NCI-H1105 (cell line): ENCODE measurements at places on chromosomes 5 and 9.
A peak's percentile ranks its signal among the peaks of the same experiment; 100 is the strongest.

- no peak for DNase-seq
Observed at GRCh38 chr9:93895535-93895934, 59.6 kb downstream of the BARX1 start.

- DNase-seq: no peak
Observed at GRCh38 chr5:29902859-29903258, 1290.6 kb upstream of the CDH6 start.

DNA sequence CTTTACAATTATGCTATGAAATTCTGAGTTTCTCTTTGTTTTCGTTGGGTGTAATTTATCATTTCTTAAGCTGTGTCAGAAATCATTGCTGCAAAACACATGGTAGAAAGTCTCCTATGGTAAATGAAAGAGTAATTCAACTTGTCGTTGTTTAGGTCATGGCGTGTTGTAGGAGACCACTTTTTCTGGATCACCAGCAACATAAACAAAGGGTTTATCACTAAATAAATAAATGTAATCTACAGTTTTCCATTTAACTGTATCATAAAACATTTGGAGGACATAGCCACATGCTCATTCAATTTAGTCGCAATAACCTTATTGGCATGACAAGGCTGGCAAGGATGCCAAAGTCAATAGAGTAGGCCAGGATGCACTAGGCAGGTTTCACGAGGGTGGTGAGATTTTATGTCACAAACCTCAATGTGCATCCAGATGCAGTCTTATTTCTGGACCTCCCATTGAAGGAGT is 154.4 kb upstream of the ERCC6L2 start:
- DNase-seq: no peak

DNA sequence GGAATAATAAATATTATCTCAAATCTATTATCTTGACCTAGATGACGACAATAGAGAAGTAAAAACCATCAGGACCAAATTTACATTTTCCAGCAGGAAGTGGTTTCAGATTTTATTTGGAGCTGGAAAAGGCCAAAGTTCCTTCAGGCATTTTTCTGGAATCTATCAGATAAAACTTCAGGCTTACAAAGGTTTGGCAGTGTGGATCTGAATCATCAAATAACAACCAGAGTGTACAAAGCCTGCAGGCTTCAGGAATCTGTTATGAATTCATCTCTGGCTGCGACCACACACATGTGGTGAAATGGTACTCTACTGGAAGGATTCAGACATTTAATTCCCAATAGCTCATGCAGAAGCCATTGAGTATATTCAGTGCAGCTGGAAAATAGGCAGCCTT is 726.4 kb upstream of the GRAMD2B start:
- no peak for DNase-seq

DNA sequence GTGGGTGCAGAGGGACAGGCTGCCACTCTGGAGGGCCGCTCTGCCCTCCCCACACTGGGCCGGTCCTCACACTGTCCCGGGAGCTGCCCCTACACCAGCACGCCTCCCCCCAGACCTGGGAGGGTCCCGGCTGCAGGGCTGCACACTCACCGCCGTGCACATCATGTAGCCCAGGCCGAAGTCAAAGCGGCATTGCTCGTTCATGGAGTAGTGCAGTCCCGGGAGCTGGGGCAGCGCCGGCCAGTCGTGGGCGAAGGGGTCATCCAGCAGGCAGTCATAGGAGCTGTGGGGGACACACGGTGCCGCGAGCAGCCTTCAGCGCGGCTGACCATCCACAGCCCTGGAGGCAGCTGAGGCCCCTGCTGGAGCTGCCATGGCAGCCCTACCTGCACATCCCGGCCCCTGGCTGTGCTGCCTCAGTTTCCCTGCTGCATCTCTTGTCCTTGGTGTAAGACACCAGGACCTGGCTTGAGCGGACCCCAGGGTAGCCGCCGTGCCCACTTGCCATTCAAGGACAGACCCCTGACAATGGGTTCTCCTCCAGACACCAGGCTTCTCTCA is 93.2 kb downstream of the ZNF354C start:
- DNase-seq: no peak

GRCh38 chr5:41772785-41773442 is 97.3 kb downstream of the OXCT1 start:
- DNase-seq: no peak

DNA sequence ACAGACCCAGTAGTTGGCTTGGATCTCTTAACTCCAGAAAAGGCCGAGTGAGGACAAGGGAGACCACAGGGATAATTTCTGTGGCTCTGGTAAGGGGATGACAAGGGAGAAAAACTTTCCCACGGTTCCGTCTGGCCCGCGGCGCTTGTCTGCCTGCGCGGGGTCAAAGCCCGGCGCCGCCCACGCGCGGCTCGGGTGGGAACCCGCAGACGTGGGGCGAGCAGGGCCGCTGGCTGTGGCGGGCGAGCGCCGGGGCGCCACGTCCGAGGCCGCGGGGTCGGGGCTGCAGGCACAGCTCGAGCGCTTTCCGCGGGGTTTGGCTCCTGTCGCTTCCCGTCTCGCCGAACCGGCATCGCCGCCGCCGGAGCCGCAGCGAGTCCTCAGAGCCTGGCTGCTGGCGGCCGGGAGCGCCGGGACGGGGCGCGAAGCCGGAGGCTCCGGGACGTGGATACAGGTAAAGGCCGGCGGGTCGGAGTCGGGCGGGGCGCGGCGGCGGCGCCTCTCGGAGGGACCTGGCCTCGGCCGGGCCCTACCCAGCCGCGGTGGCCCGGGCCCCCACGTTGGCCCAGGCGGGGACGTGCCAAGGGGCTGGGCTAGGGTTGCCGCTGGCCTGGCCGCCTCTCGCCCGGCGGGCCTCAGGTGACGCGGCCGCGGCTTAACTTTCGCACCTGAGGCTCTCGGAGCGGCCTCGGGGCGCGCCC is at the start of gene RNF180:
Gene RNF180 (plus strand): TSS at position 344 of the 701 bp plus-strand sequence. CDS start 34,965 bp downstream, outside the sequence.
- DNase-seq: peak; percentile 34

- no peak for DNase-seq
Observed at GRCh38 chr9:6788162-6789016, 30.6 kb downstream of the KDM4C start.

DNA sequence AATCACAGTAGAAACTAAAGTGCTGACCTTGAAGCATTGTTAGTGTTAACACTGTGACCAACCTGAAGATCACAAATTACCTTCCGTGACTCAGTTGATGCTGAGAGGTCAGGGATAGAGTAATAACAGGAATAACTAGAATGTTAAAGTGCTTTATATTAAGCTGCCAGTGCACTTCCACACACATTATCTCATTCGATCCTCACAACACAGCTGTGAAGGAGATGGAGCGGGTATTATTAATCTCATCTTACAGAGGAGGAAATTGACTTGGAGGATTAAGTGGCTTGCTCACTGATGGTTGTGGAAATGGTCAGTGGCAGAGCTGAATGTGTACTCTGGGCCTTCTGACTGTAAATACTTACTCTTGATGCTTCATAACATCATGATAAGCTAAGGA is 252.5 kb upstream of the DMRT1 start:
- no peak for DNase-seq

DNA sequence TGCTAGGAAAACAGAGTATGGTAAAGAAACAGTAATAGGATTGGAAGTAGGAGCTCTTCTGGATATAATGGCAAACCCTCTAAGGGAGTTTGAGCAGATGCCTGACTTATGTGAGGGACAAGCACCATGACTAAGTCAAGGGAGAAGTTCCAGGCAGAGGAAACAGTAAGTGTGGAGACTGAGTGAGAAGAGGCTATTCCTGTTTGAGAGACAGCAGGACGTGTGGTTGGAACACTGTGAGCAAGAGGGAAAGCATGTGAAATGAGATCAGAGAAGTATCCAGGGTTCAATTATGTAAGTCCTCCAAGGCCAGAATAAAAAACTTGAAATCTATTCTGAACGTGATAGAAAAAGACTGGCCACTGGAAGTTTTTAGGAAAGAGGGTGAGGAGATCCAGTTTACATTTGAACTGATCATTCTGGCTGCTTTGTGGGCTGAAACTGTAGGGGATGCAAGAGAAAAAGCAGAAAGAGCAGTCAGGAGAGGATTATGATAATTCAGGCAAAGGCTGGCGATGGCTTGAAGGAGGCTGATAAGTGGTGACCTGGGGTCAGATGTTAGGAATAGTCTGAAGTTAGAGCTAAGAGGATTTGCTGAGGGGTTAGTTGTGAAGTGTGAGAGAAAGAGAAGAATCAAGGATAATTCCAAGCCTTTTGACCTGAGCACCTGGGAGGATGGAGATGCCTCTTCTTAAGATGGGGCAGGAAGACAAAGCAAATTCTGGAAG is 19.2 kb downstream of the DMAC1 start:
- no peak for DNase-seq

GRCh38 chr5:179485845-179486575 is 64.3 kb upstream of the RUFY1 start:
- DNase-seq: no peak

DNA sequence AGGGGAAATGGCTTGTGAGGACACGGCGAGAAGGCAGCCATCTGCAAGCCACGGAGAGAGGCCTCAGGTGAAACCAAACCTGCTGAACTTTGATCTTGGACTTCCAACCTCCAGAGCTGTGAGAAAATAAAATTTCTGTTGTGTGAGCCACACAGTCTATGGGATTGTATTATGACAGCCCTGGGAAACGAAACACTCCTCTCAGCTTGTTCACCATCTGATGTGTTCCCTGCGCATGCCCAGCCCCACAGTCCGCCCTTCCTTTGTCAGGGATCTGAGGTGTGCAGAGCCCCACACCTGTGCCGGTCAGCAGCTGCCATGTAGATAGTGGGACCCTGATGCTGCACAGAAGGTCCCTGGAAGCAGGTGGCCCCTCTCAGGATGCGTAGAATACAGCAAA is 34.1 kb downstream of the PLPP7 start:
- DNase-seq: no peak

DNA sequence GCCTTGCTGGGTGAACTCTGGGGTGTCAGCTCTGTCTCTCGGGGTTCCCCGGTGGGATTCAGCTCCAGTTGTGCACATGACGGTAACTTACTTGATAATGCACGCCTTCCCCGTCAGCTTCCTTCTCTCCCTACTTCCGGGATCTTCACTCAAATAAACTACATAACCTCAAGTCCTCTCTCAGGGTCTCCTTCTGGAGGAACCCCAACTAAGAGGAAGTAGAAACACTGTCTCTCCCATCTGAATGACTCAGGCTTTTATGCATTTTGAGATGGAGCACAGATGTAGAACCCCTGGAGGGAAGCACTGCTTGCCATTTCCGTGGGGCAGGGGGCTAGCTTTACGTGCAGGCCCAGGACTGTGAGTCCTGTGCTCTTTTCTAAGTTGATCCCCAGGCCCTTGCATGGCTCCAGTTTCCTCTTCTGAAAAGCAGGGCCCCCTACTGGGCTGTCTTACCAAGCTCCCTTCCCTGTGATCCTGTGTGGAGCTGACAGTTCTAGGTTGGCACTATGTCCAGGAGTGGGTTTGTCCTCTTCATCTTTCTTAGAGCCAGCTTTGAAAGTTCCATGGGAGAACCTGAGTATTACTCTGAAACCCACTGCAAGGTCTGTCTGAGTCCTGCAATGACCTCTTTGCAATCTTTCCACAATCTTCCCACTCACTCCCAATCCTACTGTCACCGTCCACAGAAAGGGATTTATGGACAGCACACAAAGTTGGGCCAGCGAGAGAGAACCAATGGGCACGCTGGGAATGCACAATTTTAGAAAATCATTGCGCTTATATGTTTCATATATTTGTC is 17.7 kb downstream of the S1PR3 start:
- no peak for DNase-seq
